ENCODE measurements at places on chromosomes 7 and 10.

DNA sequence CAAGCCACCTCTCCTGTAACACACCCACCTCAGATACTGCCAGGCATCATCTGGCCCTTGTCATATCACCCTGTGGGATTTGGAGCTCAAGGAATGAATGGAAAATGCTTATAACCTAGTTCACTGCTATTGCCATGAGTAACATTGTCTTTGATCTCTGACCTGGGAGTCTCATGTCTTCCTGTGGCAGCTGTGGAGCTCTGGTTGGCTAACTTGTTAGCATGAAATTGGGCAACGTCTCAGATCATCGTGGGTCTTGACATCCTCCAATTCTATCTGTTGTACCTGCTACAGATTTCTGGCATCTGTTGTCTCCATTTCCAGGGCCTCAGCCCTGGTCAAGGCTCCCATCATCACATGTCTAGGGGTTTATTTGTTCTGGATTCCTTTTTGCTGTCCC, 2.2 kb upstream of the TMEM270 start:
- no peak for DNase-seq

- no peak for DNase-seq
These were observed 24.4 kb downstream of the C10orf71 start for GRCh38 chr10:49323171-49323895.

- no peak for DNase-seq
These were observed 44.1 kb upstream of the CDK6 start for GRCh38 chr7:92880212-92881090.

GRCh38 chr7:148371280-148371937, 219.2 kb upstream of the C7orf33 start:
- no peak for DNase-seq

DNA sequence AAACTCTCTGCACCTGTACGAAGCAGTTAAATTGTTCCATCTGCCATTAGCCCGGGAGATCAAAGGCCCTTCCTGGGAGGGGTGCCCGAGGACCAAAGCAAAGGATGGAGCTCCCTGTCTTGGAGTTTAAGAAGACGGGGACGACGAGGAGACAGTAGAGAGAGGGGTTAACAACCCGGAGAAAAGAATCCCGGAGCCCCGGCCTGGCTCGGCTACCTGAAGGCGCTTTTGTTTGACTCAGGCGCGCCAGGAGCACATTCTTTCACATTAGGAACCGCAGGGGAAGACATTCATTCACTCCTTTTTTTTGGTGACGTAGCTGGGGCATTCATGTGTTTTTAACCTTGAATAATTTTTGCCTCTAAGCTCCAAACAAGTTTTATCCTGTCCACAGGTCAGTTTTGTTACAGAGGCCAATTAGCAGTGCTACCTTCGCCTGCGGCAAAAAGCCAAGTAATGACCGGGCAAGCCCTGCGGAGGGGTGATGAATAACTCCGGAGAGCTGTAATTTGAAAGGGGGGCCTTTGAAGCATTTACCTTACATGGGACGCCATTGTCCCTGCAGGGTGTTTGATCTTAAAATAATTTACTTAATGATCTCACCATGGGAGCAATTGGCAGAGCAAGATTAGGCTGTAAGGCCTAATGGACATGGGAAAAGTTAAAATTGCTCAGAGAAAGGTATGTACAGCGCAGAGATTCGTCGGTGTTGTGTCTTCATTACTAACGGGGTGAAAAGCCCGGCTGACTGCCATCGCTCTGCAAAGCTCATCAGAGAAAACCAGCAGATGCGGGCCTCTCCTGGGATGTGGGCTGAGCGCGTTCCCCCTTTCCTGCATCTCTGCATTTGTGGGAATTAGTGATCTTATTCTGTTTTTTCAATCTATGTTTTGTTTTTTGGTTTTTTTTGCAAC, 258.0 kb upstream of the SP4 start:
- peak; percentile 18 for DNase-seq

DNA sequence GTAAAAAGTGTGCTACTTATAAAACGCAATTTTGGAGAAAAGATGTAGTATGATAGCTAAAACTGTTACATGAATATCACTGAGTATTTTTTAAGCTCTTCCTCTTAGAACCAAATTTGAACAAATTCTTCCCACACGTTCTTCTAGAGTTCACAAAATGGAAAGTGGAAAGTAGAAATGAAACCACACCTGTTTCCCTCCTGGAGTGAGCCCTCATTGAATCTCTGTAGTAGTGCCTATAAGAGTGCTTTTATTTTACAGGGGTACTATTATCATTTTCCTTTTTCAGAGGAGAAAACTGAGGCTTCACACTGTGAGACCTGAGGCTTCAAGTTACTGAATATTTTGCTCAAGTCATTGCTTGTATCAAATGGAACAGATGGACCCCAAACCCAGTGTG, 393.0 kb downstream of the NRG3 start:
- DNase-seq = no peak

DNA sequence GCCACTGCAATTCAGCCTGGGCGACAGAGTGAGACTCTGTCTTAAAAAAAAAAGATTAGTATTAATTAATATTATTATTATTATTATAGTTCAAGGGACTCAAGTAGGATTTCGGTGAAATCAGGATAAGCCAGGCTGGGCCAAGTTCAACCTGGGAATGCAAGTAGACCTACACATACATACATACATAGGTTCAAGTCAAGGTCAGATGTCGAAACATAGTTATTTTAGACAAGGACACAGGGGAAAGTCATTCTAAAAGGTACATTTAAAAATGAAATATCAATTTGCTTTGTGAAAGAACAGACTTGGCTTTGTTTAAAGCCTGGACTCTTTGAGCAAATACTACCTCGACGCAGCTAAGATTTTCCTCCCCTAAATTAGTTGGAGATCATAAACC, 149.3 kb downstream of the RNF133 start:
- no peak for DNase-seq

DNA sequence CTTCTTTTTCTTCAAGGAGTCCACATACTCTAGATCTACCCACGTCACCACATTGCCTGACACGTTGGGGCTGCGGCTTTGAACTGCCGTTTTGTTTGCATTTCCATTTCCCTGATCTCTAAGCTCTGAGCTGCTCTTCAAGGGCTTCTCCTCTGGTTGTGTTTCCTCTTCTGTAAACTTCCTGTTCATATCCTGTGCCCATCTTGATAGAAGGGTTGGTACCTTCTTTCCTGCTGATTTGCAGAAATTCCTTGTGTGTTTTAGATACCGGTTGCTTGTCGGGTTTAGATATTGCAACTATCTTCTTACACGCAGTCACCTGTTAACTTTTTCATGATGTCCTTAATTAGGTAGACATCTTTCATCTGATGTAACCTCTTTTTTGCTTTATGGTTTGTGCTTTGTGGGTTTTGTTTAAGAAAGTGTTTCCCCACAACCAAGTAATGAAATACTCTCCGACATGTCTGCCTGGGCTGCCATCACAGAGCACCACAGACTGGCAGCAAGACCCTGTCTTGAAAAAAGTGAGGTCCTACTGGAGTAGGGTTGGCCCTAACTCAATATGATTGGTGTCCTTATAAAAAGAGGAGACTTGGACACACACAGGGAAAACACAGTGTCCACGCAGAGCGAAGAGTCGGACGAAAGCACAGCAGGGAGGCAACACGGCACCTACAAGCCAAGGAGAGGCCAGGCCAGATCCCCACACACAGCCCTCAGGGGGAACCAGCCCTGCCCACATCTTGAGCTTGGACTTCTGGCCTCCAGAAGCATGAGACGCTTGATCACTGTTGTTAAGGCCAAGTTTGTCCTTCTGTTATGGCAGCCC, 99.1 kb upstream of the PDGFA start:
- no peak for DNase-seq

- DNase-seq = no peak
These were observed 14.6 kb upstream of the GDI2 start for GRCh38 chr10:5827841-5828240.

DNA sequence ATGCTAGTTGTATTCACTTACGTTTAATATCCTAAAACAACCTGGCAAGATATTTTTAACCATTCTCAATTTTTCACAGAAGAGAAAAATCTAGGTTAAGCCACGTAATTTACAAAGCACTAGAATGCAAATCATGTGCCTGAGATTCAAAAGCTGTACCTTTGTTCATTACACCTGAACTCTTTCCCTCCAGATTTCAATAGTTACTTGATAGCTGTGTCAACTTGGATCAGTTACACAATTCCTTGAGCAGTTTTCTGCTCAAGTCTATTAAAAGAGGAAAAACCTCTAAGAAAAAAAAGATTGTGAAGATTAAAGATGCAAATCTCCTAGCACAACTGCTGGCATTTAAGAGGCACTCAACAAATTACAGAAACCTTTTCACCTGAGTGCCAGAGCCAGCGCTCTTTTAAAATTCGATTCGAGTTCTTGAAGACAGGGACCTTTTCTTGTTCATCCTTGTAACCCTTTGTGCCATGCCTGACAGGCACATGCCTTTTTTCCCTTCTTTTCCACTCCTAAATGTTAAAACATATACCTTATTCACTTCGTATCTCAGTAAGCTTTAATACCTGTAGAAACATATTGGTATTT, 886 bp downstream of the NSUN6 start:
- no peak for DNase-seq

- no peak for DNase-seq
These were observed 48.6 kb downstream of the CAMK1D start for GRCh38 chr10:12397941-12398340.

GRCh38 chr7:110604885-110605284, 486.0 kb upstream of the LRRN3 start:
- DNase-seq = no peak

- no peak for DNase-seq
These were observed 118.4 kb upstream of the ANK3 start for GRCh38 chr10:60508037-60508436.

- DNase-seq = no peak
These were observed 243.1 kb downstream of the INHBA start for GRCh38 chr7:41459623-41460261.

DNA sequence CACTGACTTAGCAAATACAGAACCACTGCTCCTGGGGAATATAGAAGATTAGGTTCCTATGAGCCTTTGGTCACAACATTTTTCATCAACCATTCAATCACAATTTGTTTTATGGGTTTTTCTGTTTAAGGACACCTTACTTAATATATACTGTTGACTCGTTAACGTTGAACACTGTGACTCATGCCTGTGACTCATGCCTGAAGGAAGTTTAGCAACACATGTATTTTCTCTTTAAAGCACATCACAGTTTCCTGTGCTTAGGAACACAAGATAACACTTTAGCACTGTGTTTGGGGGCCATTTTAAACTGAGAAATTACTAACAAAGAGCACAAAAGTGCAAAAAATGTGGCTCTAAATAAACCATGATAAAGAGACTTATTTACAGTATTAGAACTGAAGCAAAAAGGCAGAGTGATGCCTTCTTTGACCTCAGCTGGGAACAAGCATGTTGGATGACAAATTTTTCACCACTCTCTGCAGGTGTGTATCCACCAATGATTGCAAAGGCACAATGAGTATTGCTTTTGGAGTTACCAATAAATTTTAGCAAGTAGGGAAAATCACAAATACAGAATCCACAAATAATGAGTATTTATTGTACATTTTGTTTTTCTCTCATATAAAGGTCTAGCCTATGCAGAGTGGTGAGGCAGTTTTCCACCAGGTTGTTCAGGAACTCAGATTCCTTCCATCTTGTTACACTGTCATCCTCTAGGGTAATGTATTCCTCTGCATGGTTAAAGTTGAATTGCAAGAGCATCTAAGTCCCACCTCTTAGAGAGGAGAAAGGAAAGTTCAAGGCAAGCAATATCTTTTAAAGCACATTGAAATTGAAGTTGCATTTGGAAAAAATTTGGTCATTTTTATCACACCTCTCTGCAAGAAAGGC, 7.3 kb downstream of the FGFBP3 start:
- DNase-seq = no peak

GRCh38 chr10:116952729-116953128, 52.3 kb downstream of the SHTN1 start:
- DNase-seq = no peak

GRCh38 chr7:102096012-102096332, 190.7 kb upstream of the SH2B2 start:
- no peak for DNase-seq

GRCh38 chr7:101154693-101155102, 422 bp downstream of the AP1S1 start:
- DNase-seq = no peak

- no peak for DNase-seq
These were observed 194.1 kb downstream of the DGKI start for GRCh38 chr7:137652721-137653120.

DNA sequence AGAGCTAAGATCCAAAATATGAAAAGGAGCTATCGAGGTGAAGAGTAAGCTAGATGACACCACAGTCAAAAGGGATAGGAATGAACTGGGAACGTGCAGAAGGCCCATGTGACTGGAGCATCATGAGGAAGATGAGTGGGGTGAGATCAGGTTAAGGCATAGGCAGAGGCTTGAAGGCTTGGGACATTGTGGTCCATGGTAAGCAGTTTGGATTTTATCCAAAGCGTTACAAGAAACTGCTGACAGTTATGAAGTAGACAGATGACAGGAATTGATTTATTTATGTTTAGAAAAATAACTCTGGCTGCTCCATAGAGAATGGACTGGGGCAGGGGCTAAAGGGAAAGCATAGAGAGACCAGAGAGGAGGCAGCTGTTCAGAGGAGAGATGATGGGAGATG, 18.1 kb upstream of the PANK1 start:
- DNase-seq = no peak

GRCh38 chr10:60175441-60175971, 214.2 kb downstream of the ANK3 start:
- no peak for DNase-seq

DNA sequence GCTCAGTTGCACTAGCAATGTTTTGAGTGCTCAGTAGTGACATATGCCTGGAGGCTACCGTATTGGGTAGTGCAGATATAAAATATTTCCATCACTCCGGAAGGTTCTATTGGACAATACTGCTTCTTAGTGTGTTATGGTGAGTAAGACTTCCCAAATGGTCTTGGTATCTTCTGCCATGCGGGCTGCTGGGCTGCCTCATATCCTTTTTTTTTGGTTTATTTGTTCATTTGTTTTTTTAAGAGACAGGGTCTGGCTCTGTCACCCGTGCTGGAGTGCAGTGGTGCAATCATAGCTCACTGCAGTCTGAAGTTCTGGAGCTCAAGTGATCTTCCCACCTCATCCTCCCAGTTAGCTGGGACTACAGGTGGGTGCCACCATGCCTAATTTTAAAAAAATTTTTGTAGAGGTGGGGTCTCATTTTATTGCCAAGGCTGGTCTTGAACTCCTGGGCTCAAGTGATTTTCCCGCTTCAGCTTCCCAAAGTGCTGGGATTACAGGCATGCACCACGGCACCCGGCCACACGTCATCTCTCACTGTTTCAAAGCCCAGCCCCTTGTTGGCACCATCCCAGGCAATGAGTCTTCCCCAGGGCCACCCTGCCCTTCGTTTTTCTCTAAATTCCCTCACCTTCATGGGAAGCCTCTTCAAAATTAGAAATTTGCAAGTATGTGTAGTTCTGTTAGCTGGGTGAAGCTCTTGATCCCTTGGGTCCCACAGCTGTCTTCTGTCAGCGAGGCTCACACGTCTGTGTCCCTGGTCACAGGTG, 111.0 kb upstream of the KLF14 start:
- no peak for DNase-seq

- no peak for DNase-seq
These were observed 20.4 kb downstream of the IGF2BP3 start for GRCh38 chr7:23449941-23450340.

GRCh38 chr10:34303022-34303421, 512.1 kb downstream of the PARD3 start:
- DNase-seq = no peak
